ENCODE measurements at places on chromosomes 2 and 18.
A peak's percentile ranks its signal among the peaks of the same experiment; 100 is the strongest.

DNA sequence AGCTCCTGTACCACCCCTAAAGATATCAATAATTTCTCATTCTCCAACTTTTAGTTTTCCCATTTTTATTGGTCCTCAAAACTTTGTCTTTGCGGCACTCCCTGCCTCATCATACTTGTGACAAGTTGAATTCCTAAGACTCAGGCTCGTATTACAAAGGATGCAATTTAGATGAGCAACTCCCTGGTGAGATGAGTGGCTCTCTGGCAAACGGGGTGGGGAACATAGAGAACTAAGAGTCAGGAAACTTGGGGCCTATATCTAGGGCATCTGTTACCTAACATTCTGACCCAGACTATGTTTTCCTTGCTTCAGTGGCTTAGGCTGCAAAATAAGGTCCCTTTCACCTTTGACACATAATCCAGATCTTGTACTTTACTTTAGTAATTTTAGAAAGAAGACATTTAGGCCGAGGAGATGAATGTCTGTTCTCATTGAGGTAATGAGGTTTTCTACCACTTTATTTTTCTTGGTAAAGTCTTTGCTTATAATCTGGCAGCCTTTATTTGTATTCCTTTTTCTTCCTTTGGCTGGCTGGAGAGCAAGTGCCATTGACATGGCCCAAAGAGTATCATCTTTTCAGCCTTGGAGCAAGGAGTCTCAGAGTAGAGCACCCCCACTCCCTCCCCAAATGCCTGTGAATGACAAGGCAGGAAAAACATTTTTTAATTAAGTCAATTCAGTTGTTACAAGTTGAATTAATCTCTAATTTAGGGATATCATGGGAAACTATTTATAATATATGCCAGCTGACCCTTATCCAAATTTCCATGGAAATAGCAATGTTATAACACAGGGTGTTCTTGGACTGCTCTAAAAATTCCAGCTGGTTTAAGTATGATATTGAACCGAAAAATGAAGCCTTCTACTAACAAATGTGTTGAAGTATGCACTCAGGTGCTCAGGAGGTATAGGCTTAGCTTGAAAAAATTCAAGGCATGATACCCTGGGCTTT lies 15.2 kb downstream of the TSPYL6 start:
- DNase-seq: no peak

GRCh38 chr2:56587456-56587855 lies 403.7 kb downstream of the CCDC85A start:
- no peak for DNase-seq

DNA sequence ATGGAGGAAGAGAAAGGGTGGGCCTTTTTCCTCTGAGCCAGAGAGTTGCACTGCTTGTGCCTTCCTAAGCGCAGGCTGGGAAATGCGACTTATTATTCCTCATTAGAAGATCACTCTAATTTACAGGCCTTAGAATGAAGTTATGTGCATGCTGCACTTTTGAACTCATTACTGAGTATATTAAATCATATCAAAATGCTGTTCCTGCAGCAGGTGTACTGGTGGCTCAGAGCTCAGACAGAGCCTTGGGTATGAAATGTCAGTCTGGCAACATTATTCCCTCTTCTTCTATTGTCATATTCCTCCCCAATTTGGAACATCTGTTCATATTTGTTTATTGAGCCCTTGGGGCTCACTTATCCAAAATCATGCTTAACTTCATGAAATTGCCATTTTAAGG lies 85.5 kb downstream of the ADCYAP1 start:
- no peak for DNase-seq

DNA sequence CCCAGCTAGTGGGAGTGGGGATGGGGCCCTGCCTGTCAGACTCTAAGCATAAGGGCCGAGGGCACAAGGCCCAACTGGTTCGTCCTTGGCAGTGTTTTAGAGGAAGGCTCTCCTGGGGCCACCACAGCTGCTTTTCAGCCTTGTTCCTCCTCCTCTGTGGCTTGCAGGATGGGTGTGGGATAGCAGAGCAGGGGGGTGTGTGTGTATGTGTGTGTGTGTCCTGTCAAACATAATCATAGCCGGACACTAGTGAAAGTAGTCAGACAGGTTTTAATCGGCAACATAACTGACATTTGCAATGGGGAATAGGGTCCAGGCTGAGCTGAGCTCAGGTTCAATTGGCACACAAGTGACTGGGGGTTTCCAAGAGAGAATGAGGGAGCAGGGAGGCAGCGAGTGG lies 114.2 kb downstream of the SEPTIN10 start:
- DNase-seq: no peak

- DNase-seq: no peak
Measured at GRCh38 chr18:23648940-23649607, 13.6 kb downstream of the ANKRD29 start.

DNA sequence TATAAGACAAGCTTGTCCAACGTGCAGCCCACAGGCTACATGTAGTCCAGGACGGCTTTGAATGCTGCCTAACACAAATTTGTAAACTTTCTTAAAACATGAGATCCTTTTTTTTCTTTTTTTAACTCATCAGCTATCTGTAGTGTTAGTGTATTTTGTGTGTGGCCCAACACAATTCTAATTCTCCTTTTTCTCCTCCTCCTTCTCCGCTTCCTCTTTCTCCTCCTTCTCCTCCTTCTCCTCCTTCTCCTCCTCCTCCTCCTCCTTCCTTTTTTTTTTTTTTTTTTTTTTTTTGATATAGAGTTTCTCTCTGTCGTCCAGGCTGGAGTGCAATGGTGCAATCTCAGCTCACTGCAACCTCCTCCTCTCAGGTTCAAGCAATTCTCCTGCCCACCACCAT lies 39.3 kb upstream of the GTF2A1L start:
- DNase-seq: no peak

DNA sequence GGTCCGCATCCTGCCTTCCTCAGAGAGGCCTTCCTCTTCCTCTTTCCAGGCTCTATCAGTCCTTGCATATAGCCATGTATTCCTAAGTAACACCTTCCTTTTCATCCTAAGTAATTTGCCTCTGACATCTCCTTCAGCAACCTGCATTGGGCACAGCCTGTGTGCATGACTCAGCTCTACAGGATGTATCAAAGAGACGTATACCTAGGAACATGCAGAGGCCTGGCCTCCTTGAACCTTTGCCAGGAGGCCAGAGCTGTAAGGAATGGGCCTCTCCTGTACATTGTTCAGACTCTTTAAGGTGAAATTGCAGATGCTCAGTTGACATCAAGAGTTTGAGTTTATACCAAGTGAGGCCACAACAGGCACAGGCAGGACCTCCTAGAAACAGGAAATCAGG lies 76.0 kb upstream of the CELF4 start:
- no peak for DNase-seq

DNA sequence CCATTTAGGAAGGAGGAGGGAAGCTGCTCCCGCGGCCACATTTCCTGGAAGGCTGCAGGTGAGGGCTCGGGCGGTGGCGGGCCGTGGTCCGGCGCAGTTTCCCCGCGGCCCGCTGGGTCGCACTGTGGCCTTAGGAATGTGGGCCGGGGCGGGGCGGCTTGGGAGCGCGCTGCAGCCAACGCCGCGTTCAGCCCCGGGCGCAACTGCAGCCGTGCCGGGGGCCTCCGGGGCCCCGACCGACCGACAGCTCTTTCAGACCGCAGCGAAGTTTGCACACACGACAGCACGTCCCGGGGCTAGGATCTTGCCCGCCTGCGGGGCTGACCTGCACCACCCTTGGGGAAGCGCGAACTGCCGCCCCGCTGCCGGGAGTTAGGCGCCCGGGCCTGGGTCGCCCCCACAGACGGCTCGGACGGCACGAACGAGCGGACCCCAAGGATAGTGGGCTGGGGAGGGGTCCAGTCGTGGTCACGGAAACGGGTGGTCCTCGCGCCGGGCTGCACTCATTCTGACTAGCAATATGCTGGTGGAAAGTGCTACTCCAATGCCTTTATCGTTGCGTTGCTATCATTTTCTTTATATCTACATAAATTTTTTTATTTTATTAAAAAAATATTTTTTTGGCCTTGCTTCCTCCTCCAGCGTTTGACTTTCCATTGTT lies 69.9 kb upstream of the DLX2 start:
- DNase-seq: peak; percentile 49

DNA sequence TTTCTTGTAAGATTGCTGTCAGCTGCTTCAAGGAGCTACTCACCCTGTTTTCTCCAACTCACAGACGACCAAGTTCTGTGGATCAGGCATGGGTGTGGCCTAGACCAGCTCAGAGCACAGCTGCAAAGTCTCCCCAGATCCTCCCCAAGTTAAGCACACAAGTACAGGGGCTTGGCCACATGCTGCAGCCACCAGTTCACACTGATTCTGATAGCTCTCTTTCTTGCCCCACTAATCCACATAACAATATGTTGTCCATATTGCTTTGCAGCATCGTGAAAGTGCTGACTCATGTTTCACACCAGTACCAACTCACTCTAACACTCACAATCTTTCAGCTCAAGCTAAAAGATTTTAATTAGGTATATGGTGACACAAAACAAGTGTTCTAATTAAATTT lies 437.0 kb downstream of the PARD3B start:
- no peak for DNase-seq

- DNase-seq: no peak
Measured at GRCh38 chr2:211756266-211756665, 782.3 kb downstream of the ERBB4 start.

DNA sequence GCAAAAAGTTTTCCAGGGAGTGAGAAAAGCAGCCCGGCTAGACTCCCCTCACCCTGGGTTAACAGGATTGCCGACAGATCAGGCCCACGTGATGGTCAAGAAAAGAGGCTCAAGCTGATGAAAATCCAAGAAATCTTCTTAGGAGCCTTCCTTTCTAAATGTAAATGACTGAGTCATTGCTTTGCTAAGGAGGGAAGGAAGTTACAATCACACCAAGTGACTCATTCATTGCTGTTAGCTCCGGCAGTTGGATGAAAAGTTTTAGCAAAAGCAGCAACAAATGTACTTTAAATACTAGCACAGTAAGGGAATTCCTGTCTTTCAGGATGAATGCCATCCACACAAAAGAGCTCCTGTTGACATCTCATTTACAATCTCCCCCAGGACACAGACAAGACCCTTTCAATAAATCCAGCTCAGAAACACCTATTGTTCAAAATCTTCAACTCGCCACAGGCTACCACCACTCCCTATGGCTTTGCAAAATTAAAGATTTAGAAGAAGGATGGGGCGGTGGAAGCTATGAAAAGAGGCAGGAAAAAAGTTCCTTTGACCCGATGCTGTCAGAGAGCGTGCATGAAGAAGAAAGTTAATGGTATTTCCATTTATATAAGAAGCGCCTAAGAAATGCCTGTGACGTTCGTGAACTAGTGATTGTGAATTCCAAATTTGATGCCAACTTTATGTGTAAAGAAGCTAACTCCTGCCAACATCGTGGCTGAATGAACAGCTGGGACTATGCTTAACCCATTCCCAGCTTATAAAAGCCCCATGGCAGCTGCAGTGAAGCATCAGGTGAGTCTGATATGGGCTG lies 153.7 kb downstream of the TGIF1 start:
- no peak for DNase-seq

DNA sequence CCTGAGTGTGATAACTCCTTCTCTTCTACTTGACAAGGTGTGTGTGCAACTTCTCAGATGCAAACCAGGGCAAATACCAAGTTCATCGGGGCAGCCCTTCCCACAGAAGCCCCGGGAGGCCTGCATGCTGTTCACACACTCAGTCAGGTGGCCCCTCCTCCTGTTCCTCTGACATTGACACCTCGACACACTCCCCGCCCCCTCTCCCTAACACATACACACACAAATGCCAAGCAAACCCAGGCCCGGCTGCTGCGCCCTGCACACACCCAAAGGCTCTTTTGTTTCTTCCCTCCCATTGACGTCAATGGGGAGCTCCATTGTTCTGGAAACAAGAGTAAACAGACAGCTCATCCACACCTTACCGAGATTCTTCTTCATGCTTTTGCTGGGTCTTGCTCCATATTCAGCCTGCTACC lies 1.7 kb upstream of the PER2 start:
- peak; percentile 48 for DNase-seq

GRCh38 chr2:229530434-229530833 lies 183.9 kb downstream of the DNER start:
- DNase-seq: no peak

GRCh38 chr2:219018286-219018685 lies 23.0 kb downstream of the CFAP65 start:
- peak; percentile 62 for DNase-seq

- no peak for DNase-seq
Measured at GRCh38 chr18:50126471-50126870, 68.5 kb downstream of the MYO5B start.

DNA sequence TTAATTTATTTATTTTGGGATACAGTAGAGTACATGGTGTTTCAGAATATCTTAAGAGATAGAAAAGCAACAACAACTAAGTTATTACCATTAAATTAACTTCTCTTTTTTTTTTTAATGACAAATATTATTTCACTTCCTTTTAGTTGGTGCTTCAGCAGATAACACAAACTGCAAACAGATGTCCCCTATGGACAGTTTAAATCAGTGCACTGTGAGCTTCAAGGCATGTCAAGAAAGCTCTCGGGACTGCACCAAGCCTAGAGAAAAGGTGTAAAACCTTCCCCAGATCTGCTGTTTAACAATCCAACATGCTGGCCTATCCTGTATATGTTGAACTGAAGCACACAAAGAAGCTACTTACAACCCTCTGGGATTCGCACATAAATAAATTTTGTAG lies 122.7 kb downstream of the TCF4 start:
- no peak for DNase-seq

DNA sequence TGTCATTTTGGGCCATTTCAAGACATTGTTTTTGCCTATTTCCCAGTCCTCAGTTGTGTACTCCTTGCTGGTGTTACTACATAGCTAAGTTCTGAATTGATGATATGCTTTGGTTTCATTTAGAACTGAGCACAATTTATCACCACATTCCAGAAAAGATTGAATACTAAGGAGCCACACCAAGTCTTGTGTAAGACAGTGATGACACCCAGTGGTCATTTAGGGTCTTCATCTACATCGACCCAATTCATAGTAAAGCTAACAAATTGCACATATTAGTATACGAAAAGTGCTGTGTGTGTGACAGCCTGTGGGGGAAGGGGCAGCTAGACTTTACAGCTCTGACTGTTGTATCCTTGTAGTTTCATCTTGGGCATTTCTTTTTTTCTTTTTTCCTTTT lies 10.9 kb upstream of the DLX2 start:
- DNase-seq: no peak

- no peak for DNase-seq
Measured at GRCh38 chr18:79604913-79605880, 74.4 kb upstream of the CTDP1 start.

- DNase-seq: no peak
Measured at GRCh38 chr2:55768991-55769390, 75.3 kb upstream of the PNPT1 start.

DNA sequence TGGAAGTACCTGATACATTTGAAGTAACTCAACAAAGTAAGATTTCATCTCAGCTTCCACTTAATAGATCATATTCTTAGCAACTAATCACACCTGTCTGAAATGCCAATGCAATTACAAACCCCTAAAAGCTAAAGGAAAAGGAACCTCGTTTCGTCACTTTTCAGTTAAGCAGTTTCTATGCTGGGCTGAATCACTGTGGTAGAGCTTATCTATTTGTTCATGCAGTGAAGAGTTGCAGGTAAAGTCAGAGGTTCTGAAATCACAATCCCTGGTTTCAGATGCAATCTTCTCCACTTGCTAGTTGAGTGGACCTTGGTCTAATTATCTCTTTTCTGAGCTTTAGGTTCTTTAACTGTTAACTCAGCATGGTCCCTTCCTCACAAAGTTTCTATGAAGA lies 6.3 kb downstream of the HRH4 start:
- no peak for DNase-seq
